Bronchial smooth muscle cell (primary cell): ENCODE measurements at places on chromosomes 12 and 14. TPM values are rescaled to one million over a fixed set of nuclear protein-coding genes. Genes with fewer than 3 reads are reported as not detected.

The EXOC3L4 gene
- total RNA-seq: 0.32 and 1.3 TPM in 2 replicates

The KRT82 gene
- total RNA-seq: not detected in 2 replicates

The GALNT8 gene
- total RNA-seq: 0.17 TPM in 1 of 2 replicates, not detected in the other

The RTL1 gene
- total RNA-seq: under 0.01 TPM in 1 of 2 replicates, not detected in the other

The CFAP251 gene
- 1.4 and 3.3 TPM in 2 replicates for total RNA-seq

The ADIPOR2 gene
- total RNA-seq: 21.6 and 28.7 TPM in 2 replicates
